Activated CD4-positive, CD25-positive, alpha-beta regulatory T cell treated with anti-CD3 and anti-CD28 coated beads, Interleukin-2, amount 50 U/mL, for 16 hours (primary cell): ENCODE measurements at places on chromosomes 5 and 9.

- no peak for DNase-seq
Observed at GRCh38 chr9:82367016-82367415, 378.4 kb downstream of the SPATA31D1 start.

GRCh38 chr9:6996061-6996854 is 238.5 kb downstream of the KDM4C start:
- no peak for DNase-seq

GRCh38 chr9:83247732-83248131 is 184.8 kb upstream of the RASEF start:
- no peak for DNase-seq

GRCh38 chr5:179974946-179975712 is 67.4 kb upstream of the TBC1D9B start:
- no peak for DNase-seq

DNA sequence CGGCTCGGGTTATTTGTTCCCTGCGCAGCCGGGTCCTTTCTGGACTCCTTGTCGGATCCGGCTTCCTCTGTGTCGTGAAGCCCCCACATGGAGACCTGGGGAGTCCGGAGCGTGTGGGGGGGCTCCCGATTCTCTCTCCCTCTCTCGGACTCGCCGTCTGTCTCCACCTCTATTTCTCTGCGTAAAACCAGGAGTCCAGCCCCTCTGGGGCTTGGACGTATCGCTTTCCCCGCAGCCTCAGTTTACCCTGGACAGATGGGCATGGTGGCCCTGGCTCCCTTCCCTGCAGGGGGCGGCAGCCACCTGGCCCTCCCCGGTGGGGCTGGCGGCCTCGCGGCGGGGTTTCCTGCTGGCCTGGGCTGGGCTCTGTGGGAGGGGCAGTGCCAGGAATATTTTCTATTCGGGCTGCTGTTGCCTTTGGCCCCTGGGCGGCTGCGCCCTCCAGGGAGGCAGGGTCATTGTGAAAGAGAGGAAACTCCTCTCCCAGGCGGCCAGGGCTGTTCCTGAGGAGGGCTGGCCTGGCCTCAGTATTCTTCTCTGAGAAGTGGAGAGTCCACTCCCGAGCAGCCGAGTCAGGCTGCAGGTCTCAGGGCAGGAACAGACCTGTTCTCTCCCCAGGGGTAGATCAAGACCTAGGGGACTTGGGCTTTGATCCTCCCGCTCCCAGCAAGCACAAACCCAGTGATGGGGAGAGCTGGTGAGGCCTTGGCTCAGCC is 665 bp downstream of the ASS1 start:
- no peak for DNase-seq

- no peak for DNase-seq
Observed at GRCh38 chr9:93096131-93096802, at the start of gene CARD19. Gene CARD19, plus strand, starts transcription at chr9:93096217. Its CDS starts 129 bp downstream, at chr9:93096346.

GRCh38 chr5:142186514-142186856 is 77.9 kb downstream of the NDFIP1 start:
- DNase-seq = no peak

DNA sequence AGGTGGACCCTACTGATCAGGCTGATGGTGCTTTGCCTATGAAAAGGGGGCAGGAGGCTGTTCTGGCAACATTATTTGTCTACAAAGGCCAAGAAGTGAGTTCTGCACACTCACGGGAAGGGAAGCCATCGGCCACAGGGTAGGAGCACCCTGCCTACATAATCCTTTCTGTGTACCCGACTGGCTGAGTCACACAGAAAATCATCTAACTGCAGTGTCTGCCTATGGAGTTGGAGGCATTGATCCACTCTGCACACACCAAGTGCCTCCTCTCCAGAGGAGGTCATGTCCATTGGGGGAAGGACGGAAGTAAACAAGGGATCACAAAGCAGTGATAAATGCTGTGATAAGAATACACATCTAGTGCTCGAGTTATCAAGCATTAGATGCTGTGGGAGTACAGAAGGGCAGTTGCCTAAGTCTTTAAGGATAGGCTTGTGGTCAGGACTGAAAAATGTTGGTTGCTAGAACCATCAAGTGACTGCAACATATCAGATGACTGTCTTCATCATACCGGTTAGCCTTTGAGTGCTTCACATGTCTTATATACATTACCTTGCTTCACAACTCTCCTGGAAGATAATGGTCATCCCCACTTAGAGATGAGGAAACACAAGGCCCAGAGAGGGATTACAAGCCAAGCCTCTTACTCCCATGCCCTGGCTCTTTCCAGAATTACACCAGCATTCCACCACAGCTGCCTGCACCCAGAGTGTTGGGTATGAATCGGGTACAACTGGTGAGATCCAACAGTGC is 1.3 kb upstream of the SLC2A8 start:
- DNase-seq = no peak

DNA sequence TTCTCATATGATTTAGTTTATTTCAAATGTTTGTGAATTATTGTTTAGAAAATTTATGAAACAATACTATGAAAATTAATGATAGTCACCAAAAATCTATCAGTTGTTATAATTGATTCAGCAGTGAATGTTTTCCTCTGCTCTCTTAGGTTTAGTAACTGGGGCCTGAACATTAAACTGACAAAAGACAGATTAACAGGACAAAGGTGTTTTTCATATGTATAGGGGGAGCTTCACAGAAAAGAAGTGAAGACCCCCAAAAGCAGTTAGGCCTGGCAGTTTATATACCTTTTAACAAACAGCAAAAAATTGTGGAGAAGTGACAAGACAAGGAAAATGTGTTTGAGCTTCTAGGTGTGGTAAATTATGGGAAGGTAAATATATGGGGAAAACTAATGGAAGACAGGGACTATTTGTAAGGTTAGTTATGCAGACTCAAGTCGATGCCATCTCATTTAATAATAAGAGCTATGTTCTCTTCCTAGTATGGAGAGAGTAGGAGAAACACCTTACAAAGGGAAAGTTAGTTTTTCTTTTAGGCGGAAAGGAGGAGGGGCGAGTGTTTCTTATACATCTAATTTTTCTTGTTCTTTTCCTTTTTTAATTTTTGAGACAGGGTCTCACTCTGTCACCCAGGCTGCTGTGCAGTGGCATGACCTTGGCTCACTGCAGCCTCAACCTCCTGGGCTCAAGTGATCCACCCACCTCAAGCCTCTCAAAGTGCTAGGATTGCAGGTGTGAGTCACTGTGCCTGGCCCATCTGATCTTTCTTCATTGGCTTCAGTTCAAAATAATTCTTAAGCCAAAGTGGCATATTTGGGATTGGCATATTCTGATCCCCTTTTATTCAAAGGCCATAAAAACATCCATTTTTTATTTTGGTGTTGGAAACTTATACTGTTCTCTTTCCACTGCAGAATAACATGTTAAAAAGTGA is 77.8 kb downstream of the C9orf153 start:
- no peak for DNase-seq

DNA sequence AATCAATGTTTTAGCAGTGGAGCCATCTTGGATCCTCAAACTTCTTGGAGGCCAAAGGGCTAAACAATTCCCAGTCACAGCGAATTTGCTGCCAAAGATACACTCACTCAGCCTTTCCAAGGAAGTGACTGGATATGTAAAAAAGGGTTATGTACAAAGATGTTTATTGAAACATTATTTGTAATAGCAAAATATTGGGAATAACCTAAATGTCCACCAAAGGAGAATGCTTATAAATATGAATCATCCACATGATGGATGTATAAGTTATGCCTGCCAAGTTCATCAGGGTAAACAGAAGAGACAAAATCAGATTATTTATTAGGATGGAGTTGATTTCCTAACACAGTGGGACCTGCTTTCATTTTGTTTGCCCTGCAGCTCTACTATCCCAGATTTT is 145.2 kb upstream of the ABCA1 start:
- DNase-seq = no peak

DNA sequence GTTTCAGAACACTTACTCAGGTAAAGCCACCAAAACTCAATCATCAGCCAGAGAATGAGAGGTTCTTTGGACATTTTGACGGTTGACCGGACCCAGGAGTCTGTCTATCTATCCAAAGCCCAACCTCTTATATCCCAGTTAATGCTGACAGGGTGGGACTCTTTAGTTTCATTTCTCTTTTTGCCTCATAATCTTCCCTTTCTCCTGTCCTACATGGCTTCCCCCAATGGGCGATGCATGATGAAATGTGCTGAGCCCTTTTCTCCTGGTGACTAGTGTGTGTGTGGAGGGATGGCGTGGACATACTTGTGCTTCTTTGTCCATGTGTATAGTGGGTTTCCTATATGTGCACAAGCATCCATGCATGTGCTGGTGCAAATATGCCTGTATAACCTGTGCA is at the start of gene TIMD4:
TSS of gene TIMD4 (minus strand) at position 102 of the 400 bp plus-strand sequence. CDS start at position 74, 28 bp downstream.
- no peak for DNase-seq

- DNase-seq = no peak
Observed at GRCh38 chr9:79574136-79574535, 2.4 kb downstream of the TLE4 start.

- no peak for DNase-seq
Observed at GRCh38 chr9:132087438-132088030, 7.9 kb upstream of the MED27 start.

GRCh38 chr5:30030101-30030500 is 1163.4 kb upstream of the CDH6 start:
- no peak for DNase-seq

DNA sequence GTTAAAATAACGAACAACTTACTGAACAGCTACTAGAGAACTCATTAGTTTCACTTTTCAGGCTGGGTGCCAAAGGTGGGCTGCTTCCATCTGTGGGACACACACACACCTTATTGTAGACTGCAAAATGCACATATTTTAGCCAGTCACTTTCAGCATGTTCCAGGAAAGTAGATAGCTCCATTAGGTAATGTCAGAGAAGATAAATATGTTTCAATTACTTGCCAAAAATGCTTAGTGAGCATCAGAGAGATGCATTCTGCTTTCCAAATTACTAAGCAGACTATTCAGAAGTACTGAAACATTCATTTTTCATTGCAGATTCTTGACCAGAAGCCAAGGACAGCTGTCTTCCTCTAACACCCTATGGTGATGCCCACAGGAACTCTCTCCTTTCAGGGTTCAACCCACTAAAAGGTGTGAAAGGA is 56.2 kb upstream of the APC start:
- no peak for DNase-seq

DNA sequence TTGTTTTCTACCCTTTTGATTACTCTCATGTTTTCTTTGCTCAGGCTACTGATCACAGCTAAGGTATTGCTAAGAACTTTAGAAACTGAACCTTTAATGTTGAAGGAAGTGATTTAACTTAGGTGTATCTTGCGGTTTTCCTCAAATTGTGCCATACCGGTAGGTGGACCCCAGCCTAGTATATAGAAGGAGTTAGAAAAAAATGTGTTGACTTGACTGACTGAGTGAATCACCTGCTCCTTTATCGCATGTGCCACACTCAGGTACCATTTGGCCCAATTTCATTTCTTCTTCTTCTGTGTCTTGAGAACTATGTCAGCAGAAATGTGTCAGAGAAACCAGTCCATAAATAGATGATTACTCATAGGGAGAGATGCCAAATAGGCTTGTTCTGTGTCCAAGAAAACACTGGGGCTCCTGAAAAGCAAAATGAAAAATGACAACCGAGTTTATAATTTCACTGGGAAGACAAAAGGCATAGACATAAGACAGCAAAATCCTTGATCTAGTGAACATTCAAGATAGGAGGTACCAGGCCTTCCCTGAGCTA is 19.4 kb downstream of the PLPPR1 start:
- no peak for DNase-seq

- no peak for DNase-seq
Observed at GRCh38 chr5:38765399-38765861, 80.4 kb upstream of the OSMR start.

- no peak for DNase-seq
Observed at GRCh38 chr5:15001517-15001916, 129.9 kb upstream of the ANKH start.

GRCh38 chr9:24189986-24190385 is 355.7 kb downstream of the IZUMO3 start:
- no peak for DNase-seq

GRCh38 chr5:75706016-75706415 is 11.2 kb downstream of the POC5 start:
- DNase-seq = no peak

GRCh38 chr9:89410641-89411350 is 87.1 kb downstream of the SEMA4D start:
- peak; percentile 45 for DNase-seq

- no peak for DNase-seq
Observed at GRCh38 chr5:135491038-135491551, 38.9 kb upstream of the TIFAB start.

DNA sequence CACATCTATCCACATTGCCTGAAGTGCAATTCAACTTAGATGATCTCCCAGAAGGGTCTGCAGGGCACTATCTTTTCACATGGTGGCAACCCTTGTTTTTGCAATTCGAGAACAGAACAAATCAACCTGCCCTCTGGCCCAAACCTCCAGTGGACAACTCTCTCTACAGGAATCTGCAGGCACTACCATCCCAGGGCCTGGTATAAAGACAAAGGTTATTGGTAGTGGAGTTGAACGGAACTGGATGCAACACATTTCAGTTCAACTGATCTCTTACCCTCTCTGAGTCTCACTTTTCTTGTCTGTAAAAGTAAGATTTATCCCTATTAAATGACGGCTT is 153.2 kb upstream of the EGFLAM start:
- DNase-seq = no peak

GRCh38 chr5:76799588-76799987 is 19.2 kb upstream of the F2RL1 start:
- DNase-seq = no peak

DNA sequence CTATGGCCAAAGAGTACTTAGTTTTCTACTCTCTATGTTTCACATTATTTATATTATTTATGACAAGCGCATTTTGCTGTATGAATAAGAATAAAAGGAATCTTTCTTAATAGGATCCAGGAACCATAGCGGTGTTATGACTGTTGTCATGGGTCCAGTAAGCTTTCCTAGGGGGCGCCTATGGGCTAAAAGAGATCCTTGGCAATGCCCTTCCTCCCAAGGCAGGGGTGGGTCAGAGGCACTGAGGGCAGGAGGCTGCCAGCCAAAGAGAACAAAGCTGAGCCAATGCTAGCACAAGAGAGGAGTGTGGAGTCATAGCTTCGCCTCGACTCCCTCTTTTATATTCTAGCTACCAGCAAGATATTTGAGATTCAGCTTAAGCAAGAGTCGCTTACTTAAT is 98.4 kb upstream of the GNAQ start:
- no peak for DNase-seq

DNA sequence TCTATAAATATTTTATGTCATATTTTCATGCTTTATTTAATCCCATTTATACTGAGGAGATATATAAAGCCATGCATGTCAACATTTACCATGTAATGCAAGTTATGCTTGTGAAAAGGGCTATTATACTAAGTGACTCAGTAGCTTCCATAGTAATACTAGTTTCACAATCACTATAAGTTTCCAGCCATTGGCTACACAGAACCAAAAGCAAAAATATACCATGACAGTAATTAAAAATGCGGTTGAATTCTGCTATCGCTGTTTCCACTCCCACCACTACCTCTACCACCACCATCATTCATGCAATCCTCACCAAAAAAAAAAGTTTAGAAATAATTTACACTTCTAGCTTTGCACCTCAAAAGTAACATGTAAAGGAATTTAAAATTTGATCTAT is 60.2 kb downstream of the MLLT3 start:
- DNase-seq = no peak

- DNase-seq = no peak
Observed at GRCh38 chr9:116975126-116975525, 288.0 kb downstream of the TRIM32 start.

- DNase-seq = no peak
Observed at GRCh38 chr5:9551567-9552537, 6.0 kb upstream of the SEMA5A start.
